Activated T-cell treated with anti-CD3 and anti-CD28 coated beads, Interleukin-2, amount 50 U/mL, for 4 hours (primary cell): ENCODE measurements at places on chromosomes 11 and 22. TPM values are rescaled to one million over a fixed set of nuclear protein-coding genes. Genes with fewer than 3 reads are reported as not detected.
A peak's percentile ranks its signal among the peaks of the same experiment; 100 is the strongest.

- DNase-seq = no peak
Observed at GRCh38 chr11:132809070-132809469, 723.2 kb downstream of the OPCML start.

GRCh38 chr11:119843877-119844276, 114.9 kb upstream of the NECTIN1 start:
- DNase-seq = no peak

GRCh38 chr11:70886676-70887541, 365.5 kb downstream of the SHANK2 start:
- no peak for DNase-seq

DNA sequence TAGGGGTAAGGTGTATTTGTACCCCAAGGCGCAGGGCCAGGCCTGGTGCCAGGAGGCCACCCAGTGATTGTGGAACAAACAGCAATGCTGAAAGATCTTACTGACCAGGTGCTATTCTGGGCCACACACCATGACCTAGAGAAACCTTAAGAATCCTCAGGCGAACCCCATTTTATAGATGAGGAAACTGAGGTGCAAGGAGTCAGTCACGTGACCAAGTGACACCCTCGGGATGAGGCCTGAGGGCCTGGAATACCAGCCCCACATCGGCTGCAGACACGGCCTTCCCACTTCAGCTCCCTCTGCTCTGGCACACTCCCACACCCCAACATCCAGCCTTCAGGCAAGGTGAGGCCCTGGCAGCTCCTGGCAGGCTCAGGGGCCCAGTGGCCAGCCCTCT, 13.1 kb downstream of the CABP7 start:
- DNase-seq = no peak

DNA sequence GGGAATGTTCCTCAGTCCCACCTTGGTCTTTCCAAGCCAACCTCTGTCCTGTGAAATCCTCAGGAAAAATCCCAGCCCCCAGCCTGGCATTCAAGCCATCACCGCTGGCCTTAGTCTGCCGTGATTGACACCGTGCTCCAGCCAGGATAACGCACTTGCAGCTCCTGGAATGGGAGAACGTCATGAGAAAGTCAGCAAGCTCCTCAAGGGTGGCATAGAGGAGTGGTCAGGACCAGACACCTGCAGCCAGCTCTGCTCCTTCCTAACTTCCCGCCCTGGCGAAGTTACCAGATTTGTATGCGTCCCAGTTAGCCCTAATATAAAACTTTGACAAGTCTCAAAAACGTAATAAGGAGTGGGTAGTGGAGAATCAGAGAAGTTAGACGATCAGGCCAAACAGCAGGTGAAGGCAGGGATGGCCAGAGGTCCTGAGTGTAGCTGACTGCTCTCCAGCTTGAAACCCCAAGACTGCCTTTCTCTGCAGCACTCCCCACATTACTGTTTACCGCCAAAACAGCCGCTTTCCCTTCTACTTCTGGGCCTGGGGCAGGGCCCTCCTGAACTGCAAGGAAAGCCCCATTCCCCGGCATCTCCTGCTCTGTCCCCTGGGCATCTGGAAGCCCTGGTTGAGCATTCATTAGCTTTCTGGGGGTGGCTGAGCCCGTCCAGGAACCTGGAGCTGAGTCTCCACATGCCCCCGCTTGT, 1.3 kb upstream of the DKK3 start:
- no peak for DNase-seq

- no peak for DNase-seq
Observed at GRCh38 chr11:30000986-30001750, 15.7 kb downstream of the KCNA4 start.

DNA sequence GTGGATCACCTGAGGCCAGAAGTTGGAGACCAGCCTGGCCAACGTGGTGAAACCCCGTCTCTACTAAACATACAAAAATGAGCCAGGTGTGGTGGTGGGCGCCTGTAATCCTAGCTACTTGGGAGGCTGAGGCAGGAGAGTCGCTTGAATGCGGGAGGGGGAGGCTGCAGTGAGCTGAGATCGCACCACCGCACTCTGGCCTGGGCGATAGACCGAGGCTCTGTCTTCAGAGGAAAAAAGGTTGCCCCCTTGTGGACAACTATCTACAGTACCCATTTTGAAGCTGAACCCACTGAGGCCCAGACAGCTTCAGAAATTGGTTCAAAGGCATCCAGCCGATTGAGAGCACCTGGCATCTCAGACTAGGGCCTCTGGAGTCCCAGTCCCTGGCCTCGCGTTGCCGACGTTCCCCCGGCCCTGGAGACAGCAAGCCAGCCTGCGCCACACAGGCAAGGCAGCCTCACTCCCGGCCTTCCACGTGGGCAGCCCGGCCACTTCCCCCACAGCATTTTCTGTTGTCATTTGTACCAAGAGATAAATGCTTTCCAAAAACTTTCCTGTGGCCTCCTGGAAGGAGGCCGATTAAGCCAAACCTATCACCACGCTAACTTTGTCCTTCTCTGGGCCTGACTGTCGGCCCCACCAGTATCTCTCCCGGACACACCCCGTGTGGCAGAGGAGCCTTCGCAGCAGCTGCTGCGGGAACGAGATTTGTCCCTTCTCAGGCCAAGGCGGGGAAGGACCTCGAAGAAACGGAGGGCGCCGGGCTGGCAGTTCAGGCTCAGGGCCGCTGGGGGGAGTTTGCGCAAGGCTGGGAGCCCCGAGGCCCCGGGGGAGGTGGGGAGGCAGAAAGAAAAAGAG, 82.8 kb downstream of the FLI1 start:
- peak; percentile 20 for DNase-seq

DNA sequence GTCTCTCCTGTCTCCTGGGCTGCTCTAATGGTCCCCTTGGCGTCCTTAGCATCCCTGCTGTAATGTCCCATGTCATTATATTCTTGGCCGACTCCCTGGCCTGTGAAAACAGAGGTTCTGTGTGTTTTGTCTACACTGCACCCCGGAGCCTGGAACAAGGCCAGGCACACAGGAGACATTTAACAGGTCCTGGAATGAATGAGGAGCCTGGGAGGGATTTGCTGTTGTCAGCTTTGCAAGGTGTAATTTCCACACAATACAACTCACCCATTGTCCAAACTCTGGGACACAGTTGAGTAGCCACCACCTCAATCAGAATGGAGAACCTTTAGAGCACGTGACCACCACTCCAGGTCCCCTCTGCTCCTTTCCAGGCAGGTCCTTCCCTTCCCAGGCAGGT, 14.9 kb upstream of the PDGFB start:
- DNase-seq = no peak

GRCh38 chr11:34457607-34458006, 18.9 kb downstream of the CAT start:
- DNase-seq = no peak

GRCh38 chr11:120512739-120513435, 1.3 kb downstream of the GRIK4 start:
- DNase-seq = no peak

DNA sequence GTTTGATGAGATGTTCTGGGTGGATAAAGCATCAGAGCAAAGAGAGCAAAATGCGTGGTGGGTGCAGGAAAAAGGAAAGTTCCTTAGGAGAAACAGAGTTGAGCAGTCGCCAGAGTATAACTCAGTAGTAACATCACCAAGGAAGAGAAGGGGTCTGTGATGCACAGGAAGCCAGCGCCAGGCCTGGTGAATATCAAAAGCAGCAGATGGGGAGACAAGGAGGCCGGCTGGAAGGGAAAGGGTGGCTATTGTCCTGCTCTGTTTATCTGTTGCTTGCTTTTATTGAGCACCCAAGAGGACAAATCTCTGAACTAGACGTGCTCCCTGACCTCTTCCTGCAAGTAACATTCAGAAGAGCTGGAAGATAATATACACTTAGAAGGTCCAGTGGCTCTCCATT, 52.7 kb upstream of the GRAMD1B start:
- DNase-seq = no peak

- no peak for DNase-seq
Observed at GRCh38 chr11:66359662-66360087, 11.9 kb downstream of the SLC29A2 start.

DNA sequence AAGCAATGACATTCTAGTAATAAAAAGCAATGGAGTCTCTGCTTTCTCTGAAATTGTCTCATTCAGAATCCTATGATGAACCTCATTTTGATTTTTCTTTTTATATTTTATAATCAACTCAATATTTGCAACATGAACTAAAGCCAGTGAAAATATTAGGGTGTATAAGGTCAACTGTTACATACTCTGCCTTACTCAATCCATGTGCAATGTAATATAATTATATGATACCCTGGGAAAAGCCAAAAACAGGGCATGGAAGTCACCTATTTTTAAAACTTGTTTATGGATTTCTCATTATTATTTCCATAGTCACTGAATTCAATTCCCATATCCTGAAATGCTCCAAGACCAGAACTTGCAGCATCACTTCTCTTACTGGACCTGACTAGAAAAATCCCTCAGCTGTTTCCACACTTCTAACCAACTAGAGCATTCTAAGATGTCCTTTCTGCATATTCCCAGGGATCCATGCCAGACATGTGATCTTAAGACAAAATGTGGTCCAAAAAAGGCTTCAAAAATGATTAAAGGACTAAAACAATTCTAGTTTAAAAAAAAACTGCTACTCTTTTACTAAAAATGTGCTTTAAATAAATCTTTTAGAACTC, 97.3 kb downstream of the GUCY1A2 start:
- no peak for DNase-seq

GRCh38 chr22:49295851-49296560, 531.7 kb downstream of the BRD1 start:
- DNase-seq = no peak

GRCh38 chr11:93198215-93198845, 539 bp upstream of the SLC36A4 start:
- no peak for DNase-seq

- DNase-seq = no peak
Observed at GRCh38 chr11:20035701-20036601, 124.3 kb downstream of the DBX1 start.

- DNase-seq = no peak
Observed at GRCh38 chr11:77201991-77202841, 74.2 kb downstream of the MYO7A start.

GRCh38 chr11:12284316-12285050, 92.9 kb upstream of the PARVA start:
- no peak for DNase-seq

GRCh38 chr11:75352588-75353206, 1.2 kb upstream of the ARRB1 start:
- DNase-seq = no peak

- no peak for DNase-seq
Observed at GRCh38 chr11:121795174-121795573, 320.8 kb downstream of the BLID start.

Gene HTR3B
- not detected for total RNA-seq

Gene SMTN
- 8.9 TPM for total RNA-seq
